CD4-positive, alpha-beta T cell treated with Interleukin-17A for 1 hour (primary cell): ENCODE measurements at places on chromosomes 5 and 9.
A peak's percentile ranks its signal among the peaks of the same experiment; 100 is the strongest.

DNA sequence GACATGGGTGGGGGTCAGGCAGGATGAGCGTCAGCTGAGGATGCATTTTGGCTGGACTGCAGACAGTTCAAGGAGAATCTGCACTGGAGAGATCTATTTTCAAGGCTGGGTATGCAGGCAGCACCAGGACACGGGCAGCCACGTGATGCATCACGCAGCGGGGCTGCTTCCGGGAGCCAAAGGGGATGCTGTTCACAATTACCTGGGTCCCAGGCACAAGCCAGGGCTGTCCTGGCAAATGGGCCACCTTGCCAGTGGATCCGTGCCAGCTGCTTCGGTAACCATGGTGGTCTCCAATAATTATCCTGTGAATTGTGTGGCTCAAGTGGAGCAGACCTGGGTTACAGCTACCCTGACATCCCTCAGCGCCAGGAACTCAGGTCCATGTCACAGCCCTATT is 17.5 kb downstream of the DBH start:
- DNase-seq = no peak

GRCh38 chr5:99037668-99038067 is 108.9 kb upstream of the CHD1 start:
- DNase-seq = peak; percentile 78

GRCh38 chr9:38417003-38417945 is 7.0 kb downstream of the IGFBPL1 start:
- peak; percentile 27 for DNase-seq

DNA sequence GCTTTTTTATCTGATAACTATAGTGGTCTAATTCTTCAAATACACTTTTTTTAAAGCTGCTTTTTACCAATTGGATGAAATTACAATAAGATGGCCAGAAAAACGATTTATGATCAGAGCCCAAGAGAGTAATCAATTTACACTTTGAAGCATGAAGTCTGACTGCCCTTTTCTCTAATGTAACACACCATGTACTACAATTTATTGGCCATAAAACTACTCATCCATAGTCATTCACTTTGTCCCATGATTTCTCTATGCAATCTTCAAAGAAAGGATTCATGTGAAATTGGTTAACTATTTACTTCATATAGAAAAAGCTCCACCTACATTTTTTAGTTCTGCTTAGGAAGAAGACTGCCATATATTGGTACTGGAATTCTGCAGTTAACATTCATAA is 73.6 kb upstream of the CAST start:
- no peak for DNase-seq

DNA sequence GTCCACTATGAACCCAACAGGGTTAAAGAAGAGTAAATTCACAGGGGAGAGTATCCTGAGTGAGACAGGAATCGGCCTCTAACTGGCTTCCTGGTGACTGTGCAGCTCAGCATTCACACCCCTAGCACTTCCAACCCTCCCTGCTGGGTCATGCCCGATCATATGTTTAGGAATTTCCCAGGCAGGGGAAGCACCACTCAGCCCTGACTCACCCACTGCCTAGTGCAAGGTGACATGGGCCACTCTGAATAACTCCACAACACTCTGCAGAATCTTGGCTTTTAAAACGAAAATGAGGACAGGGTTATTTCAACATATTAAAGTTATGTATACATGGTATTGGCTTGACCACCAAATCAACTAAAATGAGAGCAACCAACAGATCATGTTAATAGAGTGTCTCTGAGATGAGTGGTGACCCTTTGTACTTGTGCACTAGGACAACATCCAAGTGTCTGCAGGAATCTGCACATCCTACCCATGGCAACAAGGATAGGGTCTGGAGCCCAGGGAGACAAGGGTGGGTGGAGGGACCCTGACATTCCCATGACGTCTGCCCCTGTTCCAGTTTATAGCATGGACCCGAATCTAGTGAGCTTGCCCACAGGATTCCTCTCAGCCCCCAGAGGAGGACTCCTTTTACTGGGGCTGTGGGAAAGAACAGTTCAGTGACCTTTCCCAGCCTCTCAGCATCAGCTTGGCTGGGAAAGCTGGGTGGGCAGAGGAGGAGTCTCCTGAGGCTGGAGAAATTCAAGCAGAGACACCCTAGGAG is 485.8 kb downstream of the SEMA5A start:
- DNase-seq = no peak

GRCh38 chr5:133847886-133848285 is 120.5 kb downstream of the C5orf15 start:
- DNase-seq = no peak

GRCh38 chr5:141704782-141705297 is 22.8 kb upstream of the ARAP3 start:
- DNase-seq = no peak

DNA sequence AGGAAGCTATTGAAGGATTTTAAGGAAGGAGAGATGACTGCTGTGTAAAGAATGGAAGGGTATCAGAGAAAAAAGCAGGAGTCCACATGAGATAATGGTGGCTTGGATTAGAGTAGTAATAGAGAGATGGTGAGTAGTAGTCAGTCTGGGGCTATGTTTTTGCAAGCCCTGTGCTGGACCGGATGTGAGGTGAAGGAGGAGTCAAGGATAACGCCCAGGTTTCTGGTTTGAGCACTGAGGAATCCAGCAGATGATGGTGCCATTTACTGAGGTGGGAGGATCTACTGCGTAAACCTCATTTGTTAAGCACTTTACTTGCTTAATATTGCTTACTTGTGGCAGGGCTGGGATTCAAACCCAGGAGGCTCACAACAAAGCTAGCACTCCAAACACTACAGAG is 1.1 kb downstream of the TIGD6 start:
- DNase-seq = peak; percentile 3

DNA sequence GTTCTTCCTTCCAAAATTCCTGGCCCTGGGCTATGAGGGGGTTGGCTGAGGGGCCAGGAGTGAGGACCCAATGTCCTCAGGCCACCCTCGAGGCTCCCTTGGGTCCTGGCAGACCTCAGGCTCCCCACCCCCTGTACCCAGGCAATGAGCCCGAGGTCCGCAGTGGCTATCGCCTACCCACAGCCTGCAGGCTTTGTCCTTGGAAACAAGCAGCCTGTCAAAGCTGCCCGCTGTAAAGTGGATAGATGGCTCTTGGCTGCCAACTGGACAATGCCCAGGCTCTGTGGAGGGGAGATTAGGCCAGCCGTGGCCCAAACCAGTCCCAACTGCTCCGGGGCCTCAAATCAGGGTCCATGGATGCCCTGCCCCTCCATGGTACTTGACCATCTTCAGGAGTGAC is 2.2 kb upstream of the ADGRD2 start:
- DNase-seq = no peak

DNA sequence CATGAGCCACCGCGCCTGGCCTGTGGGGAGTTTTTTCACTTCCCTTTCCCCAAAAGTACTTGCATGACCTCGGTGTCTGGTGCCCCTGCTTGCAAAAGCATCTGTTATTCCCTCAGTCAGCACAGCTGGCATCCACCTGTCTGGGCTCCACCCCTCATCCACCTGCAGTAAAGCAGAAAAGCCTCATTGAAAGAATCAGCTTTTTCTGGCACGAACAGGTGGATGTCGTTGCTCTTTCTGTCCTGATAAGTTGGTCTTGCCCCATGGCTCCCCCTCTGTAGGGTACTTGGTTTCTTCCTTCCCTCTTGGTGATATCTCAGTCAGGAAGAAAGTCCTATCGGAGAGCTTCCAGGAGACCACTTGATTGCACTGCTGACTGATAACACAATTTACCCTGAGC is 37.4 kb downstream of the WWC1 start:
- DNase-seq = no peak

DNA sequence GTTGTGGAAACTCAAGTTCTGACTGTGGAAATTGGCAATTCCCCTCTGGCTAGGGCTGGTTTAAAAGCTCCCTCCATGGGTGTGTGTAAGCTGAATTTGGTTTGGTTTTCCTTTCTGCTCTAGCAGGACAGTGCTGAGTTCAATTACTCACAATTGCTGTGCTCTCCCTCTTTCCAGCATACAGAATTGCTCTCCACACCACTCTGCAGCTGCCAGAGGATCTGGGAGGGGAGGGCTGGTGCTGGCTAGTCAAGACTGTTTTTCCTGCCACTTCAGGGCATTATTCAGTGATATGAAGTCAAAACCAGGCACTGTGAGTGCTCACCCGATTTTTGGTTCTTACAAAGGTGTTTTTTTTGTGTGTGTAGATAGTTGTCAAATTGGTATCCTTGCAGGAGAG is 336.9 kb upstream of the SLC24A2 start:
- no peak for DNase-seq

DNA sequence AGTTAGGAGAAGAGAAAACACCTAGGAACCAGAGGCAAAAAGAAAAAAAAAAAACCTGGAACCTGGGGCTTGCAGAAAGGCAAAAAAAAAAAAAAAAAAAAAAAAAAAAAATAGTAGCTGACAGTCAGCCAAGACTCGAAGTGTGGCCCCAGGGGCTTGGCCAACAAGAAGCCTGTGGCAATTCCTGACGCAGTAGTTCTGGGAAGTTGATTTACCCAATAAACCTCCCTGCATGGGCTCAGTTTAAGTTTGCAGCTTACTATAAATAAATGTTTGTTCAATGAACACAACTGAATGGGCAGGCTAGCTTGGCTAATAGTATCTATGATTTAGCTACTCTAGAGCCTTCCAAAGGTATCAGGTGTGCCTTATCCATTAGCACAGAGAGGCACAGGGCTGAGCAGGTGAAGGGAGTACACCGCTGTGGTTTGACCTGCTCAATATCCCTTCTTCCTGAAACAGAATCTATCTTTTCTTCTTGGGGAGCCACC is 21.3 kb upstream of the GLRX start:
- no peak for DNase-seq

DNA sequence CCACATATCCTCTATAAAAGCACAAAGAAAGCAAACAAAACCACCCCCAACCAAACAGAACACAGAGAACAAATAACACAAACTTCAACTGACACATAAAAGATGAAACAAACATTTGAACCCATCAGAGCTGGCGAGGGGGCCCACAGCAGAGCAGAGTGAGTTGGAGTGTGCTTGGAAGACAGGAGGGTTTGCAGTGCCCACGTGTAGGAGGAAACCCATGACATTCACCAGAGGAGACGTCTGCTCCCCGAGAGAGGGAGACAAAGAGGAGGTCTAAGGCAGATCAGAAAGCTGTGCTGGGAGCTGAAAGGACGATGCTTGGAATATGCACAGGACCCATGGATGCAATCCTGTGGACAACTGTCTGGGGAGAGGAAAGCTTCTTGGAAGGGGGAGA is 27.0 kb downstream of the MRPL36 start:
- DNase-seq = peak; percentile 7

GRCh38 chr5:65811885-65812284 is 89.9 kb downstream of the NLN start:
- DNase-seq = no peak

DNA sequence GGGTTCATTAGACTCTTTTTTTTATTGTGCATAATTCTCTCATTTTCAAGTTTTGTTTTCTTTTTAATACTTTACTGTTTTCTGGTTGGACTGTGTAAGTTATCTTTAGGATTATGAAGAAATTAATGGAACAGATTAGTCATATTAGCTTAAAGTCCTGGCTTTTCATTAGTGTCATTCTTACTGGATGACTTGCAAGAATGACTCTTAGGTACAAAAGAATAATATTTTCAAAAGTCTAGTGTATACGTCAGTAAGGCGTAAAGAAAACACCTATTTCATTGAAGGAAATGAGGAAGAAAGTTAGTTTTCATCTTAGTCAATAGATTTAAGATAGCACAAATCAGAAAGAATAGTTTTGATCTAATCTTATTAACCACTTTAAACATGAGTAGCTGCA is 20.4 kb downstream of the UHRF2 start:
- no peak for DNase-seq

GRCh38 chr5:142670804-142671203 is 15.1 kb downstream of the FGF1 start:
- DNase-seq = no peak

GRCh38 chr9:12681620-12682019 is 11.6 kb upstream of the TYRP1 start:
- DNase-seq = no peak

- no peak for DNase-seq
These were observed 180.1 kb downstream of the ICE1 start for GRCh38 chr5:5602554-5602953.

DNA sequence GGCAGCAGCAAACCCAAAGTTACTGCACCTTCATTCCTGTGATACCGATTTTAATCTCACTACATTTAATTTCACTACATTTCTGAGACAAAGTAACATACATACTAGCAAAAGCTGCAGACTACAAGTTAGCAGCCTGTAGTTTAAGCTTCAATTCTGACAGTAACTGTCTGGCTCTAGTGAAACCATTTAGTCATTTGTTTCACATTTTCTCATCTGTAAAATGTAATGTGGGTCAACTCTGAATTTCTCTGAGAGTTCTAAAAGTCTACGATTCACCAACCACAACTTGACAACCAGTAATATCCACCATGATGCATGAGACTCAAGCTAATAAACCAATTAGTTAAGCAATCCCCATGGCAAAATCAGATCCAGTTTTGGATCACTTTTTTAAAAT is 408.9 kb downstream of the PDE4D start:
- no peak for DNase-seq

DNA sequence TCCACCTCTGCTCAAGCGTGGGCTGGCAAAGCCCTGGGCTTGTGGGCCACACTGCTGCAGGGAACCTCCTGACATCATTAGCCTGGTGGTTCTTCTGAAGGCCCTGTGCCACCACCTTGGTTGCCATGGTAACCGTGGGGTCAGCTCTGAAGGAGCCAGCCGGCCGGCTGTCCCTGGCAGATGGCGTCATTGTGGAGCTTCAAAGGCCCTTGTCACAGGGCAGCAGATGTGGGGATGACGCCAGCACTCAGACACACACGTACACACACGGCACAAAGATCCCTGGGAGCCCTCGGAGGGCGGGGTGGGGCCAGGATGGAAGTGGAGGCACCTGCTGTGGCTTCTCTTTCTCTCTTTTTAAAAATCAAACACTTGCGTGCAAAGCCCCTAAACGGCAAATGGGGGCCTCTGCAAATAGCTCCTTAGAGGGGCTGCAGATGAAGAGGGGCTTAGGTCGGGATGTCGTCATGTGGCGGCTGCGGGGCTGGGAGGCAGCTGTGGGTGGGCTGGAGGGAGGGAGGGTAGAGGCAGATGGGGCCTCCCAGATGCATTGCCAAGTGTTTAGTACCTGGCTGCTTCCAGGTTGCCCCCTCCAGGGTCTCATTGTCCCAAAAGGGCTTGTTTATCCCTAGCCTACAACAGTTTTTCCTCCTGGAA is 19.5 kb upstream of the RPL26L1 start:
- DNase-seq = no peak

GRCh38 chr5:158061451-158061850 is 202.5 kb upstream of the CLINT1 start:
- no peak for DNase-seq

- no peak for DNase-seq
These were observed 82.7 kb downstream of the SFXN1 start for GRCh38 chr5:175561085-175561484.
